ENCODE measurements at places on chromosomes 1 and 21. TPM values are rescaled to one million over a fixed set of nuclear protein-coding genes. Genes with fewer than 3 reads are reported as not detected.

RHCE gene
- total RNA-seq: 0.20 TPM

DISC1 gene
- 5.1 TPM for total RNA-seq

CFHR3 gene
- total RNA-seq: not detected

ATP5PF gene
- 44.8 TPM for total RNA-seq

SRGAP2B gene
- total RNA-seq: 49.3 TPM

AMY1B gene
- not detected for total RNA-seq

KIF17 gene
- not detected for total RNA-seq

CD1E gene
- not detected for total RNA-seq

MAP7D1 gene
- total RNA-seq: 99.9 TPM

MMEL1 gene
- not detected for total RNA-seq

LGR6 gene
- not detected for total RNA-seq

IVL gene
- under 0.01 TPM for total RNA-seq

FLVCR1 gene
- 5.9 TPM for total RNA-seq

SH2D2A gene
- 0.20 TPM for total RNA-seq

ARHGAP30 gene
- total RNA-seq: not detected

SGIP1 gene
- 8.8 TPM for total RNA-seq

DISP1 gene
- 7.0 TPM for total RNA-seq

OR2L2 gene
- total RNA-seq: under 0.01 TPM

TMPRSS15 gene
- total RNA-seq: not detected

LMX1A gene
- under 0.01 TPM for total RNA-seq

ARHGEF10L gene
- total RNA-seq: 17.2 TPM

FMO1 gene
- not detected for total RNA-seq

CATSPERE gene
- total RNA-seq: 0.78 TPM

C8A gene
- not detected for total RNA-seq

CFAP107 gene
- not detected for total RNA-seq

OSCP1 gene
- 8.1 TPM for total RNA-seq

PSRC1 gene
- 20.9 TPM for total RNA-seq

EFNA1 gene
- 0.37 TPM for total RNA-seq

FCER1A gene
- not detected for total RNA-seq

GOLT1A gene
- total RNA-seq: not detected

GPR3 gene
- 0.73 TPM for total RNA-seq

SLC9C2 gene
- not detected for total RNA-seq

ST6GALNAC5 gene
- 0.39 TPM for total RNA-seq

COL11A1 gene
- total RNA-seq: 0.37 TPM

KRTAP19-7 gene
- total RNA-seq: not detected

TDRD10 gene
- total RNA-seq: not detected

SPATA1 gene
- total RNA-seq: 1.8 TPM

MARK1 gene
- total RNA-seq: 2.2 TPM

NT5C1A gene
- not detected for total RNA-seq

NEGR1 gene
- total RNA-seq: 5.5 TPM

KCNE2 gene
- not detected for total RNA-seq

MAP3K21 gene
- total RNA-seq: 3.7 TPM

PIK3C2B gene
- total RNA-seq: 4.0 TPM

LCE3E gene
- not detected for total RNA-seq

S100A7 gene
- not detected for total RNA-seq

Data from subcutaneous preadipocyte (primary cell).